ENCODE measurements at places on chromosomes 11 and 22. TPM values are rescaled to one million over a fixed set of nuclear protein-coding genes. Genes with fewer than 3 reads are reported as not detected.

The FGF3 gene
- not detected for total RNA-seq

The FJX1 gene
- 28.1 TPM for total RNA-seq

The C22orf31 gene
- not detected for total RNA-seq

The SCGB2A2 gene
- not detected for total RNA-seq

The KCNQ1OT1 gene
- total RNA-seq: 2.8 TPM

The OR10A2 gene
- total RNA-seq: not detected
